NCI-H2107 (cell line): ENCODE measurements at places on chromosomes 16 and 17.

GRCh38 chr17:312476-313148, 40.0 kb downstream of the RPH3AL start:
- no peak for DNase-seq

GRCh38 chr17:66552371-66552770, 250.0 kb downstream of the PRKCA start:
- DNase-seq = no peak

GRCh38 chr17:46931596-46931995, 8.6 kb downstream of the GOSR2 start:
- no peak for DNase-seq

GRCh38 chr16:85048921-85049562, 21.4 kb downstream of the KIAA0513 start:
- no peak for DNase-seq

DNA sequence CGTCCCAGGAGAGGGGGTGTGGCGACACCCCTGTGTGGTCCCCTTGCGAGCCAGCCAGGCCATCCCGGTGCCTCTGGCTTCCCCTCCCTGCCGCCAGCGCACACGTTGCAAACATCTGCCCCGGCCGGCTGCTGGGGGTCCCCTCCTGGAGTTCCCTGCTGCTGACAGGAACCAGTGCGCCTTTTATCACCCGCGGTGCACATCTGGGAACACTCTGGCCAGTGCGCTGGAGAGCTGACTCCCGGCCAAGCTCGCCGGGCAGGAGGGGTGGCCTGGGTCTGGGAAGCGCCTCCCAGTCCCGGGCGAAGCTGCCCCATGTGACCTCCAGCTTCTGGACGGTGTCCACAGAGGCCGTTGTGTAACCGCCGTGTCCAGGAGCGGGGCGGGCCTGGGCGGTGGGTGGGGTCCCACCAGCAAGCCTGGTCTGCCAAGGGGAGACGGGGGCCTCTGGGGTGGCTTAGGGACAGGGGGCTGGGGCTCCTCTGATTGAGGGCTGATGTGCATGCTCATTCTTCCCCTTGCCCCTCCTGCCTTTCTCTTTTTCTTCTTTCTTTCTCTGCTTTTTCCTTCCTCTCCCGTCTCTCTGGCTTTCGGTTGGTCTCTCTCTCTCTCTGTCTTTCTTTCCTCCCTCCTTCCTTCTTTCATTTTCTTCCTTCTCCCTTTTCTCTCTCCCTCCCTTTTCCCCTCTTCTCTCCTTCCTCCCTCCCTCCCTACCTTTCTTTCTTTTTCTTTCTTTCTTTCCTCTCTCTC, 25.2 kb upstream of the CIBAR2 start:
- no peak for DNase-seq

DNA sequence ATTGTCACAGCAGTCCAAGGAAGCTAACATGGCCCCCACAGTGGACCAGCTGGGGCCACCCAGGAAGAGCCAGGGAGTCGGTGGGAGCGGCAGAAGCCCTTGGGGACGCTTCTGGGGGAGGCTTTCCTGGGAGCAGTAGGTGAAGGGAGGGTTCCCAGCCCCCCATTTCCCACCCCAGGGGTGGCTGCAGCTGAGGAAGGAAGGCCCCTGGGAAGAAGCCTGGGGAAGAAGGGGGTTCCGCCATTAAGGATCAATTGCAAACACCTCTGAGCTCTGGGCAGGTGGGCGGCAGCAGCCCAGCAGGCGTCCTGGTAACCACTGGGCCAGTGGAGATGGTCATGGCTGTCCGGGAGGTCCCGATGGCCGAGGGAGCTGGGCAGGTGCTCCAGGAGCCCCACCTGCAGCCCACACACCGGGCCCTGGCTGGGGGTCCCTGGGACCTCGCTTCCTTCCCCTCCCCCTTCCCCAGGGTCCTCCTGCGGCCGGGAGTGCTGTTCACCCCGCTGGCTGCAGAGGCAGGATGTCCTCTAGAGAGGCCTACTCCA, 592 bp upstream of the PERCC1 start:
- no peak for DNase-seq

DNA sequence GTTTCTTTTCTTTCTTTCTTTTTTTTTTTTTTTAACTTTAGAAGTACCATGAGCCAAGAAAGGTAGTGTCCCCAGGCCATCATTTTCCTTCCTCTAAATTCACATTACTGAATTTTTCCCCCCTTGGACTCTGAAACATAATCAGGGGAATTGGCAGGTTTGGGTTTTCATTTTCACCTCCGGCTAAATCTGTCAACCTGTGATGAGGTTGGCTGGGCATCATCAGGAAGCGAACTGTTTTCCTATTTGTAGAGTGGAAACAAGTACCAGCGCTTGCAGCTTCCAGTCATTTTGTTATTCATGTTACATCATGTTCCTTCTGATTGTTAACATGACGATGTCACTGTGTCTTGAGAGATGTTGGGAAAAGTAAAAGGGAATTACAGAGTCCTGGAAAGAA, 641.9 kb upstream of the RBFOX1 start:
- no peak for DNase-seq

- DNase-seq = no peak
These were observed 111.7 kb downstream of the SPECC1 start for GRCh38 chr17:20120836-20121235.

DNA sequence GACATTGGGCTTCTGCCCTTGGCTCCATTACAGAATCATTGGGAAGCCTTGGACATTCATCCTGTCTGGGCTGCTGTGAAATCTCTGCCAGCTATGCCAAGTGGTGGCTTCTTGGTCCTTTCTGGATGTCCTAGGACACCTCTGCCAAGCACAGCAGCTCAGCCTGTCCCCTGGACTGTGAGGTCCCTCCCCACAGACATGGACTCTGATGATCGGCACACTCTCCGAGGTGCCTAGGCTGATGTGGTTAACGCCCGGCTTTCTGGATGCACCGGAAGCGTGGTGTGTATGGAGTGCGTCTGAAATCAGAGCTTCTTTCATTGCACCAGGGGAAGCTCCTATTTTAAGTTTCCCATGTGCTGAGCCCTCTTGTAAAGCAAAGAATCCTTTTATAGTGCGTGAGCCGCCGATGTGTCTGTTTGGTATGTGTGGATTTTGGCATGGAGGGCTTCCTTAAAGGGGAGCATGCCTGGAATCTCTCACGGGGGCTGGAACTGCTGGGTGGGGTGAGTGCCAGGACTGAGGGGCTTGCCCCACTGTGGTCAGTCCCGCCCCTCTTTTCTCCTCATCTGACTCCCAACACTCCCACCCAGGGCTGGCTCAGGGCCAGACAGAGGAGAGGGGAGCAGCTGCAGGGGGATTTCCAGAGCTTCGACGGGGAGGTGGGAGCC, 7.0 kb upstream of the ARHGAP23 start:
- no peak for DNase-seq

- DNase-seq = peak; percentile 55
These were observed 607 bp downstream of the THUMPD1 start for GRCh38 chr16:20740901-20741521.

DNA sequence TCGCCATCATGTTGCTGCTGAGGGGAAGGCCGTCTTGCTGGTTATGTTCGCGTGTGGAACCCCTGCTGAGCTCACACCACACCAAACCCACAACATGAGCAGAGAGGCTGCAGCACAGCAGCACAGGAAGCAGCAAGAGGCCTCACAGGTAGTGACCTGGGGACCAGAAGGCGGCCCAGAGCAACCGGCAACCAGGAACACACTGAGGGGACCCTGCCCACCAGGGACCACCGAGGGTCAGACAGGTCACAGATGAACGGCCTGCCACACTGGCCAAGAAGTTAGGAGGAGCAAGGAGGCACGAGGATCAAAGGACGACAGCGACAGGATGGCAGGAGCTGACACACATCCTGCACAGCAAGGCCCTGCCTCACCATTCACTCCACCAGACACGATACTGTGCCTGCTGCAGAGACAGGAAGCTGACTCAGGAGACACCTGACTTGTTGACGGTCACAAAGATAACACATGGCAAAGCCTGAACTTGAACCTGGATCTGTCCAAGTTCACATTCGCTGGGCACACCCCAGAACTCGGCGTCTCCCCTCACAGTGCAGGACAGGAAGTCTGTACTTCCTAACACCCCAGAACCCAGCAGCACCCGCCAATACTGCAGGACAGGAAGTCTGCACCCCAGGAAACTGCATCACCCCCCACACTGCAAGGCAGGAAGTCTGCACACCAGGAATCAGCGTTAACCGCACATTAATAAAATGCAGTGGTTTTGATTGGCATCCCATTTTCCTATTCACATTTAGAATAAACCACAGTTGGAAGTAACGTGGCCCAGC, 98.5 kb downstream of the ZNF778 start:
- DNase-seq = no peak
